ENCODE measurements at places on chromosomes 5 and 9.
A peak's percentile ranks its signal among the peaks of the same experiment; 100 is the strongest.

DNA sequence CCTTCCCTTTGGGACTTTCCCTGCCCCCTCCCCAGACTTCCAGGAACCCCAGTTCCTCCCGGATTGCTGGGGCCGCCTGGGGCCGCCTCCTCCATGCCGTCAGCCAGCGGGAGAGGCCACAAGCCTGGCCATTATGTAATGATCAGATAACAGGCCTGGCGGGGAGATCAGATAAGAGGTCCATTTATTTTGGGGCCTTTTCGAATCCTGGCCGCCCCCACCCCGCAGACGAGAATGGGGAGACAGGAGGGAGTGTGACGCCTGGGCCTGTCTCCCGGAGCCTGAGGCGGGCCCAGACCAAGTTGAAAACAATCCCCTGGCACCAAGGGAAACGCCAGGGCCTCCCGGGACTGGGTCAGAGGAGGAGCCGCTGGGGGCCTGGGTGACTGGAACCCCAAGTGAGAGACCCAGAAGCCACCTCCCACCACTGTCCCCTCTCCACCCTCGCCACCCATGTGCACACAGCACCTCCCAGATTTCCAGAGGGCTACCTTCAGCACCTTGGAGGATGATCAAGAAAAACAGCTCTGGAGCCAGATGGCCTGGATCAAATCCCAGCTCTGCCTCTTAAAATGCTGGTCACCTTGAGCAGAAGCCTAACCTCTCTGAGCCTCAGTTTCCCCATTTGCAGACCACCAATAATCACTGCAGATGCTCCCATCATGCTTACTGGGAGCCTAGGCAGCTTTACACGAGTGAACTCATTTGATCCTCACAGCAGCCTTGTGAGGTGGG, 7.8 kb downstream of the ENG start:
- DNase-seq = no peak

DNA sequence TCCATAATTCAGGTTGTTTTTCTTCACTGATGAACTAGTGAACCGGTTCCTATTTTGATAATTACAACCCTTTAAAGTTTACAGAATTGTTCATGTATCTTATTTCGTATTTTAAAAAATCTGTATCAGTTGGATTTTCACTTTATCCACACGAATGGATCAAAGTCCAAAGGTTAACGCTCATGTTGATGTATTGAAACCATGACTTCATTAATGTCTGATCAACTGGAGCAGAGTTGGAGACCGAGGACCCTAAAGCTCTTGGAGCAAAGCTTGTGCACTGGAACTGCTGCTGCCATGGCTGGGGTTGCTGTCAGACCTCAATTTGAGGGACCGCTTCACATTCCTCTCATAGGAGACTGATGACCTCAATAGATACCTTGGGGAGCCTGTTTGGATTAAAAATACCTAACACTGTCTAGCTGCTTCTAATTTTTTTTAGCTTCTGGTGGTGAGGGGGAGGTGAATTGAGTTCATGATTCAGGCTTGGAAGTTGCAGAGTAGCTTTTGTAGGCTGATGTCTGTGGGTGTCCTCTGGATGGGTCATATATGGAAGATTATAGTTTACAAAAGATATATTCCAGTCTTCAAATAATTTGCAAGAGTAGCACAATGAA, 45.1 kb downstream of the KIAA1958 start:
- no peak for DNase-seq

DNA sequence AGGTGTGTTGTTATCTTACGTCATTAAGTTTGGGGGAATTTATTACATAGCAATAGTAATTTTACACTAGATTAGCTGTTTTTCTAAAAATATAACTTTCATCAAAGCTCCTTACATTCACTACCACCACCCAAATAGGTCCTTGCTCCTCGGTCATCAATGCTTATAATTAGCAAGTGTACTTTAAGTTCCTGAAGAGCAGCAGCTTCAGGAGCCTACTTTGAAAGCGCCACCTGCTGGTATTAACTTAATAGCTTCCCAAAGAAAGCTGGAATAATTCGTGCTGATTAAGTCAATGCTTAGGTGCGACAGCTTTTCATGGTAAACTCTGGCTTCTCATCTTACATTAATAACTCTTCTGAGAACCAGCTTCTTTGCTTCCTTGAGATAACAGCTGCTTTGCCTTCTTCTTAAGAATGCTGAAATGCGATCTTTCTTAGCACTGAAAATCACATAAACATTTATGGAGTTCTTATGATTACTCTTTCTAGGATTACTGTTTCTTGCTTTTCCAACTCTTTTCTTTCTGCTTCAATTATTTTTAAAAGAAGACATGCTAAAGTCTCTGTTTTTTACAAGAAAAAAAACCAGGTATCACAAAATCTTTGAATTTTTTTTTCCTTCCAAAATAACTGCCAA, 10.0 kb upstream of the C5 start:
- peak; percentile 66 for DNase-seq

- DNase-seq = no peak
Measured at GRCh38 chr9:115945009-115945431, 208.6 kb upstream of the PAPPA start.

DNA sequence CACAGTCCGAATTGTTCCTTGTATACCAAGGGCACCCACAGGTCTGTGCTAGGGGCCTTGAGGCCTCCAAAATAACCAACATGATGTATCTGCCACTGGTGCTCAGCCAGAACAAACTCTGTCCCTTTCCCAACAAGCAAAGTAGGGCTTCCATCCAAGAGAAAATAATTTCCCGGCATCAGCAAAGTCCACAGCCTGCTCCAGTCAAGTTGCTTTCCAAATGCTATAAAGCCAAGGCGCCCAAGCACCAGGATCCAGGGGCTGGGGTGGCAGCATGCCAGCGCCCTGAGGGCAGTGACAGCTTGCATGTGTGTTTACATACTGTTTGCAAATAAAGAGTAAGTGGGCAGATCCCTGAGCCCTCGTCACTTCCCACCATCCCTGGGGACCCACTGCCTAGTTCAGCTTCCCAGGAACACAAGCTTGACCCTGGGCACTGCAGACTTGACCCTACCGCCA, 155.9 kb downstream of the ERCC6L2 start:
- peak; percentile 49 for DNase-seq

DNA sequence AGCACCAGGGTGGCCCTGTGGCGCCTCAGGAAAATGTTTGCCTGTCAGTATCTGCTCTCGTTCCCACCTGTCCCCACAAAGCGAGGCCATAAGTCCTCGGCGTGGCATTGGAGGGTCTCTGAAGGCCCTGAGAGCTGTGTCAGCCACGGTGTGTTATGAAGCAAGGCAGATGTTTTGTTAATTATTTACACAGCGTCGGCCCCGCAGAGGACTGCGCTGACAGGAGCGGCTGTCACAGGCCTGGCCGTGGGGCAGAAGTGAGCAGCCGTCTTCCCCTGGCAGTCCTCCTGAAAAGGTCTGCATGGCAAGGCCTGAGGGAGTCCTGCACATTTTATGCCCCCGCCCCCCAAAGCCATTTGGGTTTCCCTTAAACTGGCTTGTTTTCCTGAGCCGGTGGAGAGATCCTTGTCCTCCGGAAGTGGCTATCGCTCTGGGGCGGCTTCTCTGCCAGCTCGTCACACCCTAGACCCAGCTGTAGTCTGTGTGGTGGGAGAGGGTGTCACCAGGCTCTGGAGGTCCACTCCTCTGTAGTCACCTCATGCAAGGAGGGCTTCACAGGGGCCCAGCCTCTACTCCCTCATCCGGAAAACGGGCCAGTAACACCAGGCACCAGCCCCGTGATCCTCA, 6.2 kb downstream of the NEK6 start:
- DNase-seq = no peak

DNA sequence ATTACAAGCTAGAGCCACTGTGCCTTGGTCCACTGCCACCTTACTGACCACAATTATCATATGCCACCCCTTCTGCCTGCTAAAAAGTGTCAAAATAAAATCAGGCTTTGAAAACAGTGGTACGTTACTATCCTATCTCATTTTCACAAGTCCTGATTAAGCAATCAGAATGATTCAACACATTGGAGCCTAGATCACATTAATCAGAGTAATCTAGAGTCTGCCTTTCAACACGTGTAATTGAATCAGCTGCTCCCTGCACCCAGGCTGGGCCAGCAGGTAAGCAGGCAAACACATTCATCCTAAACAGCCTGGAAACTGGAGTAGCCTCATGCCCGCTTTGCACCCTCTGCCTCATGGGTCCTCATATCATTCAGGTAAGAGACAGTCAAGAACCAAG, 186.2 kb downstream of the DCP2 start:
- DNase-seq = no peak

GRCh38 chr9:137028263-137029057, 423 bp upstream of the ABCA2 start:
- DNase-seq = peak; percentile 78

DNA sequence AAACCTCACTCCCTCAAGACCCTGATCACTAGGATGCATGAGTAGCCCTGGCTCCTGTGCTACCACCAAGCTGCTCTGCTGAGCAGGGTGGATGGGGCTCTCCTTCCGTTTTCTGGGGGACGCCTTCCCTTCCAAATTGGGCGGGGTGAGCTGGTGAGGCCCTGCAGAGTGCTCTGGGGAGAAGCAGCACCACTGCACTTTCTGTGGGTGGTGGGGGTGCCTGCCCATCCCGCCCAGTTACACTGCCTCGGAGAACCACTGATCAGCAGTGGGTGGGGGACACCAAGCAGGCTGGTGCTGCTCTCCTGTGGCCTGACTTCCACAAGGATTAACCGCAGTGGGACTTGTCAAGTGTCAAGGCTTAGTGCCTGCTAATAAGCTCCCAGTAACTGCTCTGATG, 19.0 kb downstream of the GFPT2 start:
- DNase-seq = no peak

DNA sequence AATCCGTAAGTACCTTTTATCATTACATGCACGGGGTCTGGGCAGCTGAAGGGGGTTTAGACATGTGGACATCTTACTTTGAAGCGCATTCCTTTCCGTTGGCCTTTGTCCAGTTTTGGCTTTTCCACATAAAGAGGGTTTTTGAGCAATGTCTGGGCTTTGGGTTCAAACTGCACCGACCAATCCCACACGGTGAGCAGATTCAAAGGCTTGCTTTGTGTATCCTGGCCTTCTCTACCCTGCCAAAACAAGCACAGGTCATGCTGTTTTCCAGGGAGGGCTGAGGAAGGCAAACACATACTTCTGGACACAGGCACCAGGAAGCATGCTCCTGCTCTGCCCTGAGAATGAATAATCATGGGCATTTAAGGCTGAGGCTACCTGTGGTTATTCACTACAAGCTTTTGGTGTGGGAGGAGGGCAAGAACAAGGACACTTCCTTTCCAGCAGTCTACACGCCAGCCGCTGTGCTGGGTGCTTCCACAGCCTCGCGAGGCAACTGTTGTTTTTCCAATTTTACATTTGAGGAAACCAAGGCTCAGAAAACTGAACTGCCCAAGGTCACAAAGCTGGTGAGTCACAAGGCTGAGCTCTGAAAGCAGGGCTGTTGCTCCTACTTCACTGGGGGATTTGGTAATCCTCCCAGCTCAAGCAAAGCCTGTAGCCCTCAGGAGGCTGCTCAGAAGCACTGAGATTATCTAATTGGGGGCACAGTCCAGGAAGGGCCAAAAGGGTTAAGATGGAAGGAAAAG, 59.8 kb upstream of the GOLPH3 start:
- peak; percentile 81 for DNase-seq

DNA sequence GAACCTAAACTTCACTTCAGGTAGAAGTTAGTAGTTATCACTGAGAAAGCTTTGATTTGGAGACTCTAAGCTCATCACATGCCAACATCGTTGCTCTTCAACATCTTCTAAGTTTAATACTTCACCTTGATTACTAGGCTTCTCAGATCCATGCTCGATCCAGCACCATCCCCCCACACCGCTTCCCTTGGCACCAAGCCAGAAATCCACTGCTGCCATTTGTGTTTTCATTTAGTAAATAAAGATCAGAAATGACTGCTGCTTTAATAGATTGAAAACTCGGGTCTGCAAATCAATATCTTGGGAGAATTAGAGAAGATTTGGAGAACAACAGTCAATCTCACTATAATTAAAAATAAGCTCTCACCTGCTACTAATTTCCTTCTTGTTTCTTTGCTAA, 214.7 kb upstream of the NR4A3 start:
- DNase-seq = no peak

DNA sequence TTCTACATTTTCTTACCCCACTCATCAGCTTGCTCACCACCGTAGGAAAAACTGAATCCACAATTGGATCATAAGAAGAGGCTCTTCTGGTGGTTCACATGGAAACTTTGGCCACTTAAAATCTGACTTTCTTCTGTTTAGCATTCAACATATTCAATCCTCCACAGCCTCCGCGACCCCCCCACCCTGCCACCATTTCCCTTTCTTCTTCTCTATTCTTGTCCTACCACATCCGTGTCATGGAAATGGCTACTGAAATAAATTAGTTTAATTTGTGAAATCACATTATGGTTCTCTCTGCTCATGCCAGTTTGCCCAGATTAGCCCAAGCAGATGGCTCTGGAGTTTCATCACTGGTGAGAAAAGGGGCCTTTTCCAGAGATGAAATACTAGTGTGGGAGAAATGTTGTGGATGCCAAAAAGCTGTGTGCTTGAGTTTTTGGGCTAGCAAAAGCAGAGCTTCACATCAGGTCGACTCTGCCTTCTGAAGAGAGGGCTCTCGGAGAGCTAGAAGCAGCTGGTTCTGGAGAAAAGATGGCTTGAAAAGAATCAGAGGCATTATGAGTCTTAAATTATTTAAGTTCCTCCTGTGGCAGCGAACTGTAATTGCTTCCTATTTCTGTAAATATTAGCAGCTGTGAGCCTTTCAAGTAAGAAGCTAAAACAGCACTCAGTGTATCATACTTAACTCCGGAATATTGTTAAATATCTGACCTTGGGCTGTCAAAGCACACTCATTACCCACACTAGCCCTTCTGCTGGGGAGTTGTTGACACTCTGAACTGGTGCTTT, 107.1 kb downstream of the MAT2B start:
- no peak for DNase-seq

DNA sequence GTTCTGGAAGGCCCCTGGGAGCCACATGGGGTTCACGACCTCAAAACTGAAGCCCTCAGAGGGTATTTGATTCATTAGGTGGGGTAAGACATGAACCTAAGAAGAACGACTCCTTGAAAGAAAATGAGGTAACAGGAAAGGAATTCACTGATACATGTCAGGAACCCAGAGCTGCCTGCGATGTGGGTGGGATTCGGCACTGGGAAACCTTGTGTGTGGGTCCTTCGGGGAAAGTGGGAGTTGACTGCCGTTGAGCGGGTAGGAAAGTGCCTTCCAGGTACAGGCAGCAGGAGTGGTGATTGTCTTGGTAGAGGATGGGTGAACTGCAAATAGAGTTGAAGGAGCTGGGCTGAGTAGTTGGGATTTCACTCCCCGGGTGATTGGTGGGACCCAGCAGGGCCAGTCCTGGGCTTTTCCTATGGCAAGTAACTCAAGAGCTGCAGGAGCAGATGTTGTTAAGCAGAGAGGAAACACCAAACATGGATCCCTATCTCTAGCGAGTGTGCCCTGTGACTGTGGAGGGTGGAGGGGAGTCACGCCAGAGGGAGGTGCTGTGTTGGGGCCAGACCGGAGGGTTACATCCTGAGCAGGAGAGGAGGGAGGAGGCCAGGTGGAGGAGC, 30.8 kb downstream of the ANKRD33B start:
- no peak for DNase-seq

DNA sequence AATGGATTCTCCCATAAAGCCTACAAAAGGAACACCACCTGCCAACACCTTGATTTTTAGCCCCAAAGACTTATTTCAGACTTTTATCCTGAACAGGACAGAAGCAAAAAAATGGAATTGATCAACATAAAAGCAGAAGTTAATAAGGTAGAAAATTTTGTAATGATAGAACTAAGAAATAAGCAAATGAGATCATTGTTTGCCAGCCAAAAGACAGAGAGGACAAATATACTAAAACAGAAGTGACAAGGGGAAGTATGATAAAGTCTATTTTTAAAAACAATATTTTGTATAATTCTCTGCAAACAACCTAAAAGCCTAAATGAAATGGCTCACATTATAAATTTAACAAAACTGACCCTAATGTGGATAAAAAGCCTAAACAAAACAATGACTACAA, 110.5 kb upstream of the PRSS3 start:
- peak; percentile 70 for DNase-seq

Measured in inflammatory macrophage (primary cell).